ENCODE measurements at places on chromosomes 4 and X. TPM values are rescaled to one million over a fixed set of nuclear protein-coding genes. Genes with fewer than 3 reads are reported as not detected.

MUC7 gene
- not detected for polyA plus RNA-seq

MTTP gene
- polyA plus RNA-seq = 1.3 TPM

ADH1C gene
- polyA plus RNA-seq = 7.7 TPM

NWD2 gene
- 0.06 TPM for polyA plus RNA-seq

COL4A6 gene
- 2.7 TPM for polyA plus RNA-seq

GAGE1 gene
- not detected for polyA plus RNA-seq

STS gene
- 11.0 TPM for polyA plus RNA-seq

TMEM150C gene
- 4.0 TPM for polyA plus RNA-seq

EGFL6 gene
- polyA plus RNA-seq = 79.4 TPM

MAML3 gene
- polyA plus RNA-seq = 5.8 TPM

TECRL gene
- polyA plus RNA-seq = 19.4 TPM

IGSF1 gene
- 66.8 TPM for polyA plus RNA-seq

XAGE2 gene
- polyA plus RNA-seq = not detected

FAT1 gene
- 113 TPM for polyA plus RNA-seq

SSX2 gene
- polyA plus RNA-seq = not detected

GATA1 gene
- 1.1 TPM for polyA plus RNA-seq

FRMD7 gene
- 0.07 TPM for polyA plus RNA-seq

MGARP gene
- 0.42 TPM for polyA plus RNA-seq

NPY5R gene
- polyA plus RNA-seq = 0.43 TPM

VCX gene
- not detected for polyA plus RNA-seq

RIPPLY1 gene
- not detected for polyA plus RNA-seq

ATXN3L gene
- not detected for polyA plus RNA-seq

C4orf17 gene
- polyA plus RNA-seq = not detected

TMPRSS11F gene
- not detected for polyA plus RNA-seq

UGT2A1 gene
- not detected for polyA plus RNA-seq

L1CAM gene
- 4.5 TPM for polyA plus RNA-seq

ACE2 gene
- not detected for polyA plus RNA-seq

ARHGAP36 gene
- polyA plus RNA-seq = 487 TPM

KLB gene
- polyA plus RNA-seq = 0.13 TPM

NMU gene
- polyA plus RNA-seq = 2.7 TPM

DIPK2B gene
- polyA plus RNA-seq = 14.7 TPM

MAGEA3 gene
- polyA plus RNA-seq = not detected

Measured in muscle of back (tissue), 13 donors.